Stimulated activated CD8-positive, alpha-beta memory T cell treated with anti-CD3 and anti-CD28 coated beads, Interleukin-4, amount 100 ng/mL, for 1 hour (primary cell): ENCODE measurements at places on chromosomes 4 and X.

GRCh38 chr4:48483006-48483776 is at the start of gene SLC10A4:
TSS of gene SLC10A4 (plus strand) at chr4:48483343. CDS start at chr4:48483562, 219 bp downstream.
- DNase-seq: no peak

- no peak for DNase-seq
Measured at GRCh38 chr4:146098978-146099377, 76.5 kb upstream of the LSM6 start.

GRCh38 chr4:182969651-182970279 is 52.6 kb upstream of the DCTD start:
- DNase-seq: no peak

GRCh38 chrX:53280331-53281320 is 758 bp downstream of the IQSEC2 start:
- DNase-seq: no peak

DNA sequence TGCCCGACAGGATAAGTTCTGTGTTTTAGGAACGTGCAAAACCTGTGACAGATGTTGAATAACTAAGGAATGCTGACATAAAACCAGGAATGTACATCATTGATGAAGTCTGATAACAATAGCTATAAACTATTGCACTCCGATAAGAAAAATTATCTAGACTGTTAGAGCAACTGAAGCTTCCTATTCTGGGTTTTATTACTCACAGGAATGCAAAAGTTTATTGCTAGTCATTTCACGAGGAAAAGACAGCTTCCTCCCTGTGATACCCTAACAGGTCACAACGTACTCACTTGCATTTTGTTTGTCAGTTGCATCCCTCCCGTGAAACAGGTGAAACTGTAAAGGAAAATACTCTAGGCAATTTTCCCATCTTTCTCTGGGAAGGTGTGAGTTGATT is 65.9 kb downstream of the CLDN22 start:
- no peak for DNase-seq

DNA sequence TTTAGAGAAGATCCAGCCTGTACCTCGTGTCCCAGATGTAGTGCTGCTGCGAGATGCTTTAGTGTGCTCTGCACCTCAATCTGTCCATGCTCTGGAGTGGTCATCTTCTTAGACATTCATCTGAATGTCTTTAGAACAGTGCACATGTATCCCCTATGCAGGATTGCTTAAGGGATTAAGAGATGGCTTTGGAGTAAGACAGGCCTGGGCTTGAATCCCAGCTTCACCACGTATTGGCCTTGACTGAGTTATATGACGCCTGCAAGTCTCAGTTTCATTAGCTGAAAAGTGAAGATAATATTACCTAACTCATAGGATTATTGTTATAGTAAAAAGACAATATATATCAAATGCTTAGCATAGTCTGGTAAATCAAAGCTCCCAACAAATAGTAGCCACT is 98.3 kb downstream of the NFKB1 start:
- DNase-seq: no peak

DNA sequence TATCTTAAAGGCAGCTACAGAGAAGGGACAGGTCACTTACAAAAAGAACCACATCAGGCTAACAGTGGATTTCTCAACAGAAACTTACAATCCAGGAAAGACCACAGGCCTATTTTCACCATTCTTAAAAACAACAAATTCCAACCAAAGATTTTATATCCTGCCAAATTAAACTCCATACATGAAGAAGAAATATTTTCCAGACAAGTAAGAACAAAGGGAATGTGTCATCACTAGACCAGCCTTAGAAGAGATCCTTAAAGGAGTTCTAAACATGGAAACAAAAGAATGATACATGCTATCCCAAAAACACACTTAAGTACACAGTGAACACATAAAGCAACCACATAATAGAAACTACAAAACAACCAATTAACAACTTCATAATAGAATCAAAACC is 105.6 kb downstream of the ANXA10 start:
- DNase-seq: no peak

GRCh38 chr4:40212674-40213527 is 16.1 kb downstream of the RHOH start:
- no peak for DNase-seq

DNA sequence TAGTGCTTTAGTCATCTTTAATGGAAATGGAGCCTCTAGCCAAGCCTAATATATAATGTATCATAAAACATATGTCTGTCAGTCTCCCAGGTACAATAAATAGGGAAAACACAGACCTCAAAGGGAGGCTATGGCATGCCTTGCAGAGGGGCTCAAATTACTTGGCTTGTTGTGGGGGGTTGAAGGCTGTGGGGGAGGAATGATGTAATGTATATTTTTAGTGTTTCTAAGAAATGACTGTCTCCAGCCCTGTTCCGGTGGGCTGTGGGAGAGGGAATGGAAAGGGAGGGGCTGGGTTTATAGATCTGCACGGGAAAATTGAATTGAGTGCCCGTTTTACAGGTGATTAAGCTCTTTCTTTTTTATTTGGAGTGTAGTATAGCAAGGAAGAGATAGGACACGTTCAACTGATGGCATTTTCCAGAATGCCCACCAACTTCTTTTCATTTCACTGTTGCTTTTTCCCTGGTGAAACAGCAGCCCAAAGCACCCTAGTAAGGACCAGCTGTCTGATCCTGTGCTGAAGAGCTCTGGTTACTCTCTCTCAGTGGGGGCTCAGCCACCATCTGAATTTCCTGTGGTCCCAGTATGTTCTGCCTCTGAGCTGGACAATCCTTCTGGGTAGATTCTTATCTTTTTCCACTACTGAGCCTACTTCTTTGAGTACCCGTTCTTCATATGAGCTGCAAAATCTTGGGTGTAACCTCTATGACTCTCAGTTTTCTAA is 220.7 kb upstream of the CASK start:
- no peak for DNase-seq

GRCh38 chr4:121256887-121257466 is 92.9 kb upstream of the TNIP3 start:
- DNase-seq: no peak

- DNase-seq: no peak
Measured at GRCh38 chrX:111103246-111103645, 7.3 kb downstream of the PAK3 start.

- DNase-seq: no peak
Measured at GRCh38 chr4:169335331-169335730, 64.6 kb upstream of the SH3RF1 start.

GRCh38 chr4:77433418-77433733 is 172.2 kb upstream of the CXCL13 start:
- DNase-seq: no peak

DNA sequence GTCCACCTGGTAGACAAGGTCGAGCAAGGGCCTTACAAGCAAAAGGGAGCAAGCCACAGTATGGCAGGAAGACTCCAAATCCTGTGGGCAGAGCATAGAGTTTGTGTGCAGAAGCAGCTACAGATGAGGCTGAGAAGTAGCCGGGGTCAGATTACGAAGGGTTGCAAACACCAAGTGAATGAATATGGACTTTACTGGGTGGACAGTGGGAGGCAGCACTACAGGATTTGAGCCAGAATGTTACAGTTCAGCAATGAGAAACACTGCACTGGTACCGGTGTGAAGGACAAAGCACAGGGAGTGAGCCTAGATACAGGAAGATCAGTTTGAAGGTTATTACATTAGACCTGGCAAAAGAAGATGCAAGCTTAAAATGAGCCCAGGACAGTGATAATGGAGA is 46.1 kb upstream of the HOPX start:
- no peak for DNase-seq

- no peak for DNase-seq
Measured at GRCh38 chr4:55561889-55562288, 15.2 kb upstream of the CLOCK start.

- no peak for DNase-seq
Measured at GRCh38 chr4:26613237-26613636, 29.4 kb downstream of the TBC1D19 start.

GRCh38 chr4:105994841-105995501 is 99.7 kb downstream of the NPNT start:
- DNase-seq: no peak

DNA sequence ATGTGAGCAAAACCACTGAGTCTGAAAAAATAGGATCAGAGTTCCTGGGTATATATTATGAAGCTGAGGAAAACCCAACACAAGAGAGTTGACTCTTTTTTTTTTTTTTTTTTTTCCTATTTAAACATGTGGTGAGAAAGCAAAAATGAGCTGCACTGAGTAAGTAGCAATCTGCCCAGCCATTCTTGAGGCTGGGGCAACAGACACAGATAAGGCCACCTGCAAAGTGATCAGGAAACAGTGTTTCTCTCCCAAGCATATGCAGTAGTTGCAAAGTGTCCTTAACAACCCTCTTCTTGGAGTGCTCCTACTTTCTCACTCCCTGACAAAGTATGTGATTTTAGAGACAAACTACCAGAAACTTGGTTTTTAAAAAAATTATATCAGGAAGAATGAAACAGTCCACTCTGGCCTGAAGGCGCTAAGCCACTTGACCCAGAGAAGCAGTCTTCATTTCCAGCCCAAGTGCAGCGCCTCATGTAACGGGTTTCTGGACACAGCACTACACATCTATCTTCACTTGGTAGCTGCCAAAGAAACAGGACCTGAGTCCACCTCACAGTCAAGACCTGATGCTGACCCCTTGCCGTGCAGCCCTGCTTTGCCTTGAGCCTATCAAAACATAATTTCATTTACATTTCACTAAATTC is 124.6 kb upstream of the MAP3K15 start:
- no peak for DNase-seq

- no peak for DNase-seq
Measured at GRCh38 chr4:33427676-33428075, 2707.5 kb downstream of the PCDH7 start.

DNA sequence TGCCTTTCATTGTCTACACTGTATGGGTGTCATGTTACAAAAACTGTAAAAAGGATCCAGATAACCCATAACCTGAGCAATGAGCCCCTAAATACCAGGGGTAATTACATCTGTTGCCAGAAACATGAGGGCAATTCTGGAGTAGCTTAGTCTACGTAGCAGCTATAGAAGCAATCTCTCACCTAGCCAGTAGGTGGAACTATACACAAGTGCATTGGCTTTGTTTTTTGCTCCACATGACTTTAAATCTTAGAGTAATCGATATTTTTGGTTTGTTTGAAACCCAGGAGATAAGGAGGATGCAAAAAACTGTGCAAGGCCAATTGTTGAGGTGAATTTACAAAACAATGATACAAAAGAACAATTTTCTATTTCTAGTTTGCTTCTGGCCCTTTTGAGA is 57.5 kb downstream of the GPR82 start:
- DNase-seq: no peak

DNA sequence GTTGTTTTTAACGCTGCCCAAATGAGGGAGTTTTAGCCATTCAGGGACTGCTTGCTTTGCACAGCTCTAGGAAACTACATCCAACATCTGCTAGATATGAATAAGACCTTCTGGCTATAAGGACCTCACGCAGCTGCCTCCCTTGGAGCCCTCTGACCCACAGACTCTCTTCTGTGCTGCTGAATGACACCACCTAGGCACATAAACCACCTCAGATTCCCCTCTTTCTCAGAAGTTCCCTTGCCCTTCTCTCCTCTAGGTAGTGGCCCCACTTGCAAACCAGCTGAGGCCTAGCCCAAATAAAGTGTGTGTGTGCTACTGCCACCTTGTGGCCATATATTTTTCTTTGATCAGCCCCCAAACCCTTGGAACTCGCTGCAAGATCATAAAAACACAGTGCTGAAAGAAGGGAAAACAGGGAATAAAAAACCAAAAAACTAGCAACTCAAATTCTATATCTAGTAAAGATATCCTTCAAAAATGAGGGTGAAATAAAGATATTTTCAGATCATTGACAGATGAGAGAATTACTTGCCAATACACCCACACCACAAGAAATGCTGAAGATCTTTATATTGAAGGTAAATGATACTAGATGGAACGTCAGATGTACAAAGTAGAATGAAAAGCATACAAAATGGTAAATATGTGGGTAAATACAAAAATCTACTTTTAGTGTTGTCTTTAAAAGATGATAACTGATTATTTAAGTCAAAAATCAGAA is 265.9 kb downstream of the ADAMTS3 start:
- DNase-seq: no peak

- DNase-seq: no peak
Measured at GRCh38 chr4:152935631-152936445, at the start of gene FHDC1. TSS of gene FHDC1 (plus strand) at chr4:152936323. CDS start at chr4:152943058, 6,735 bp downstream.

DNA sequence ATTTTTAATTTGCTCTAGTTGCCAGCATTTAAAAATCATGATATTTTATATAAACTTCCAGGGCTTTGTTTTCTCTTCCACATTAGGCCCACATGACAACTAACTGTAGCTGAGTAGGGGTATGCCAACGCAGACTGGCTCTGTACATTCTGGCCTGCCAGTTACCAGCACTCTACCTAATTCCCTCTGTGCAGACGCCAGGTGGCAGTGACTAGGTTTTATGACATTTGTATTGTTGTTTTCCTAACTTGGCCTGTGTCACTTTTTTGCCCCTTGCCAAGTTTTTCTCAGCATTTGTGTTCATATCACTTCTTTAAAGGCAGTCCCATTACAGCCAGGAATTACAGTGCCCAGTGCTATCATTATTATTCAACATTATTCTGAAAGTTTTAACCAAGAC is 347.5 kb downstream of the NKX6-1 start:
- DNase-seq: no peak

GRCh38 chrX:25156323-25156722 is 140.6 kb upstream of the ARX start:
- DNase-seq: no peak

- DNase-seq: peak; percentile 52
Measured at GRCh38 chr4:153488006-153488891, 22.1 kb downstream of the TMEM131L start.

GRCh38 chr4:170627418-170627817 is 537.7 kb upstream of the AADAT start:
- no peak for DNase-seq

DNA sequence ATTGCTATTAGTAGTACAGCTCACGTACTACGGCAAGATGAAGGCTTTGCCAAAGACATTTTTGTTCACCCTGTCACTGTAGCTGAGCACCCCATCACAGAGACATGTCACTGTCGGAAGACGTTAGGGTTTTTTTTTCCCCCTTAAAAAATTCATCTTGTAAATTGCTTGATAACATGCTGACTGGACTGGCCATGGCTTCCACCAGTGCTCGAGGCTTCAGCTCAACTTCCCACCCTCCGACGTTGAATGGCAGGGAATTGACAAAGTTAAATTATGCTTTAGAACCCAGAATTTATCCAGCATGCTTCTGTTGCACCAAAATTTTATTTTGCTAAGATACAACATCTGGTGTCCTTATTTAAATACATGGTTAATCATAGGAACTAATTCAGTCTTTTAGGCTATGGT is 707 bp upstream of the OTUD4 start:
- DNase-seq: no peak

DNA sequence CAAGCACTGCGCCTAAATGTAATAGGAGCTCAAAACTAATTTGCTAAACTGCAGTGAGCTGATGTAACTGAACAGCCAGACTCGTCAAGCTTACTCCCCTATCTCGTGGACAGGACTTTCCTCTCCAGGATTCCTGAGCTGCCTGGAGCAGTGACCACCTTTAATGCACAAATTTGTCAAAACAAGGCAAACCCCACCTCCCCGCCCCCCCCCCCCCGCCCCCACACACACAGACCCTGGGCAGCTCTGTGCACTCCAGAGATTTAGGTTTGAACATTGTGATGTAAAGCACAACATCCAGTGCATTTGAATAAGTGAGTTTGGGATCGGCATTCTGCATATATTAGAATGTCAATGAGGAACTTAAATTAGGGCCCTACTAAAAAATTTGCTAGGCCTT is 77.7 kb upstream of the DHX15 start:
- DNase-seq: no peak

- DNase-seq: no peak
Measured at GRCh38 chrX:39969099-39969818, 128.5 kb downstream of the BCOR start.

- DNase-seq: no peak
Measured at GRCh38 chrX:108736509-108737479, at the start of gene IRS4. TSS of gene IRS4 (minus strand) at chrX:108736563.
